Upper lobe of left lung (tissue), 6 donors: ENCODE measurements at places on chromosomes 2 and 18. TPM values are rescaled to one million over a fixed set of nuclear protein-coding genes. Genes with fewer than 3 reads are reported as not detected.

DNA sequence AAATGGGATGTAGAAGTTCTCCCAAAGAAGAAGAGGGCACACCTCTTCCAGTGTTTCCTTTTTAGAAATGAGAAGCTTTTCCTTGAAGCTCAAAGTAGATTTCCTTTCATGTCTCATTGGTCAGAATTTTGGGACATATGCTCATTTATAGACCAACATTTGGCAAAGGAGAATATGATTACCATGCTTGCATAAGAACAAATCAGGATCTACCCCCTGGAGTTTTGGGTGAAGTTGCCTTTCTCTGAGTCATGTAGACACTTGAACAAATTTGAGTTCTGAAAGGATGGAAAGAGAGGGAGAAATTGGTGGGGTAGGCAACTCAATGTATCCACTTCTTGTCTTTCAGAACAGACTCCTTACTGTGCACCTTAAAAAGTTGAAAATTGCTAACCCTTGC is 409.0 kb downstream of the SLC4A3 start:
- H3K27me3 ChIP-seq, result no peaks in the 10 kb centered on the region
- H3K4me1 ChIP-seq, result no peaks in the 10 kb centered on the region
- DNase-seq, result no peak
- H3K4me3 ChIP-seq, result no peak overlapping the region
- H3K36me3 ChIP-seq, result no peaks in the 10 kb centered on the region

DNA sequence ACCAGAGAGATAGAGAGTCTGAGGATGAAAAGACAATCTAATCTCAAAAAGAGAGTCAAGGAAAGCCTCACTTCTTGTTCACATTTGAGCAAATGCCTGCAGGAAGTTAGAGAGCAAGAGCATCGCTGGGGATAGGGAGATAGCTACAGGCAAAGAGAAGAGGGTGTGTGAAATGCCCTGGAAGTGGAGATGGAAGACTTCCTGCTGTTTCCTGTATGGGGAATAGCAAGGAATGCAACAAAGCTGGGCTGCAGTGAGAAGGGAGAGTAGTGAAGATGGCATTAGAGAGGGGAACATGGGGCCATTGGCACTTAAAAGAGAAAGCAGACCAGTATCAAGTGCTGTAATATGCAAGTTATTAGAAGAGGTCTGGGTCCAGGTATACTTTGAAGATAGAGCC is 488.6 kb downstream of the METTL4 start:
- no peak for DNase-seq
- H3K4me1 ChIP-seq, result no peaks in the 10 kb centered on the region
- no peaks in the 10 kb centered on the region for H3K36me3 ChIP-seq
- no peak overlapping the region for H3K27ac ChIP-seq
- H3K27me3 ChIP-seq, result no peaks in the 10 kb centered on the region
- no peak overlapping the region for H3K4me3 ChIP-seq

The CCL20 gene
- total RNA-seq, result 8.5 TPM

- H3K4me1 ChIP-seq, result no peaks in the 10 kb centered on the region
- H3K4me3 ChIP-seq, result no peak overlapping the region
- H3K27ac ChIP-seq, result no peak overlapping the region
- H3K36me3 ChIP-seq, result no peaks in the 10 kb centered on the region
- no peak for DNase-seq
Measured at GRCh38 chr18:35749701-35750100, 168.2 kb downstream of the GALNT1 start.

DNA sequence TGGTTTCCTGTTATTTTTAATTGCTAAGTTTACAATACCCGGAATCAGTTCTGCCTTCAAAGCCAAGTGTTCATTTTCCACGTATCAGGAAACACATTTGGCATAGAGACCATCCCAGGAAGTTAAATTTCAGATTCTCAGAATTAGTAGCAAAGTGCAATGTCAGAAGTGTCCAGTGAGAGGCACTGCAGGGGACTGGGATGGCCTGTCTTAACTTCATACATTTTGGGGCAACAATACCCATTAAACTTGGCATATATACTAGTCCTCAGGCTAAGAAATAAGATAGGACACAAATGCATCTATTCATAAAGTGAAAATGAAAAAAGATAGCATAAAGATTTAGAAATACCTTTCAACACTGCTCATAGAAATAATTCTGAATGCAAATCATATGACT is 1.5 kb upstream of the IL1RL2 start:
- H3K36me3 ChIP-seq, result no peaks in the 10 kb centered on the region
- H3K27ac ChIP-seq, result no peak overlapping the region
- no peaks in the 10 kb centered on the region for H3K27me3 ChIP-seq

- no peak overlapping the region for H3K4me3 ChIP-seq
- H3K27ac ChIP-seq, result no peak overlapping the region
- no peaks in the 10 kb centered on the region for H3K27me3 ChIP-seq
- DNase-seq, result no peak
- no peaks in the 10 kb centered on the region for H3K36me3 ChIP-seq
Measured at GRCh38 chr2:176461098-176461808, 192.0 kb downstream of the MTX2 start.

DNA sequence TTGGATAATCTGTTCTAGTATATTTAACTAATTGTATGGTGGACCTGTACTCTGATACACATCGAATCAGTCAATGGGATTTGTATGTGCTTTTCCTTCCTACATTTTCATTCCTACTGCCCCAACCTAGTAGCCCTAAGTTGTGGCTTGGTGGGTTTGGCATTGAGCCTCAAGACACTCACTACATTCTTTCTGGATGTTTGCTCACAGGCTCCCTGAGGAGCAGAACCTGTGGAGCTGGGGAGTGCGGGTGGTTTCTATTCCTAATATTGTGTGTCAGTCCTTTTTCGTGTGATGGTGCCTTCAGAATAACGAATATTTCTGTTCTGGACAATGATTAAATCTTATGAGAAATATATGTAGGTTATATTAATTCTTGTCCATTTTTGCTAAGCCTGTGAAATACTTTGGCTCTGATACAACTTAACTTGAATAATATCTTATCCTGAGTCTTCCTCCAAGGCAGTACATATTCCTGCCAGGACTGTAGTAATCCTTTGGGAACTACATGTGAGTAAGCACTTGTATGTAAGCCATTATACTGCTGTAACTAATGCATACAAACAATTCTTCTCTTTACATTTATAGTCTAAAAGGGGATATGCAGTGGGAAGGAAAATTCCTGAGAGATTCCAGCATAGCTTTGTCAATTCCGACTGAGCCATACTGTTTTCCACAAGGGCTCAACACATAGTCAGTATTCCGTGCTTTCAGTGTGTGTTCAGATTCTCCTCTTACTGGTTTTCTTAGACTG is 150.6 kb downstream of the AGPS start:
- no peaks in the 10 kb centered on the region for H3K27me3 ChIP-seq
- no peak overlapping the region for H3K27ac ChIP-seq
- H3K4me3 ChIP-seq, result no peak overlapping the region
- no peak for DNase-seq
- no peaks in the 10 kb centered on the region for H3K4me1 ChIP-seq
- no peaks in the 10 kb centered on the region for H3K36me3 ChIP-seq

The ELAC1 gene
- total RNA-seq, result 9.9 TPM

DNA sequence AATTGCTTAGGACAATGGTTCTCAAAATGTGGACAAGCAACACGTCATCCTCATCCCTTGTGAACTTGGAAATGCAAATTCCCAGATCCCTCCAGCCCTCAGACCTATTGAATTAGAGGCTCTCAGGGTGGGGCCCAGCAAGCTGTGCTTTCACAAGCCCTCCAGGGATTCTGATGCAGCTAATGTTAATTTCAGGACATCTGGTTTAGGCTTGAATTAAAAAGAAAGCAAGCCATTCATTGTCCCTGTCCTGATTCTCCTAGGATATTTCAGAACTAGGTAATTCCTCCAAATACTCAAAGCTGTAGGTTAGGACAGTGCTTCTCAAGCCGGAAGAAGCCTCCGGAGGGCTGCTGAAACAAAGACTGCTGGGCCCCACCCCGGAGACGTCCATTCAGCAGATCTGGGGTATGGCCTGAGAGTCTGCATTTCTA is 26.0 kb upstream of the GLI2 start:
- no peak for DNase-seq
- H3K27ac ChIP-seq, result no peak overlapping the region
- H3K36me3 ChIP-seq, result no peaks in the 10 kb centered on the region
- no peak overlapping the region for H3K4me3 ChIP-seq
- no peaks in the 10 kb centered on the region for H3K4me1 ChIP-seq

- H3K4me3 ChIP-seq, result no peak overlapping the region
- peak overlapping the region; percentile 73 for H3K27ac ChIP-seq
- H3K4me1 ChIP-seq, result peaks cover 47% of the 10 kb centered on the region
- no peaks in the 10 kb centered on the region for H3K36me3 ChIP-seq
- no peak for DNase-seq
Measured at GRCh38 chr2:98504381-98505109, 59.9 kb downstream of the INPP4A start.

The SCYGR2 gene
- not detected for total RNA-seq

The SCN9A gene
- total RNA-seq, result 8.5 TPM

- H3K4me1 ChIP-seq, result peaks cover 10% of the 10 kb centered on the region
- peak; percentile 79 for DNase-seq
- H3K4me3 ChIP-seq, result no peak overlapping the region
- H3K36me3 ChIP-seq, result no peaks in the 10 kb centered on the region
- peaks cover 14% of the 10 kb centered on the region for H3K27me3 ChIP-seq
Measured at GRCh38 chr18:32769586-32770053, 3.2 kb downstream of the KLHL14 start.

GRCh38 chr2:102509749-102510148 is 36.7 kb downstream of the SLC9A4 start:
- no peak overlapping the region for H3K4me3 ChIP-seq
- H3K36me3 ChIP-seq, result no peaks in the 10 kb centered on the region
- H3K27me3 ChIP-seq, result no peaks in the 10 kb centered on the region
- no peak overlapping the region for H3K27ac ChIP-seq

The ACVR1 gene
- 29.3 TPM for total RNA-seq

The CREG2 gene
- not detected for total RNA-seq

The FTCDNL1 gene
- total RNA-seq, result 3.1 TPM

DNA sequence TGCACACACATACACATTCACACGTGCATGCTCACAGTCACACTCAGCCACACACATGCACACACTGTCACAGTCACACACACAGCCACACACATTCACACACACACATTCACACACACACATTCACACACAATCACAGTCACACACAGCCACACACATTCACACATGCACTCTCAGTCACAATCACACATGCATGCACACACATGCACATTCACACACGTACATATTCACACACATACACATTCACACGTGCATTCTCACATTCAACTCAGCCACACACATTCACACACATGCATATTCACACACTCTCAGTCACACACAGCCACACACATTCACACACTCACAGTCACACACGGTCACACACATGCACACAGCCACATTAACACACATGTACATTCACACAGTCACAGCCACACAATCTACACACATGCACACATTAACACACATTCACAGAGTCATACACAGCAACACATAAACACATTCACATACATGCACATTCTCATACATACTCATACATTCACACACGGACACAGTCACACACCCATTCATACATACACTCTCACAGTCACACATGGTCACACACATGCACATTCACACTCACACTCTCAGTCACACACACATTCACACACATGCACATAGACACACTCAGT is 239.8 kb downstream of the EIPR1 start:
- H3K27me3 ChIP-seq, result no peaks in the 10 kb centered on the region
- H3K4me3 ChIP-seq, result no peak overlapping the region
- H3K4me1 ChIP-seq, result no peaks in the 10 kb centered on the region
- H3K27ac ChIP-seq, result no peak overlapping the region
- DNase-seq, result no peak
- no peaks in the 10 kb centered on the region for H3K36me3 ChIP-seq

The ASAP2 gene
- total RNA-seq, result 23.0 TPM

DNA sequence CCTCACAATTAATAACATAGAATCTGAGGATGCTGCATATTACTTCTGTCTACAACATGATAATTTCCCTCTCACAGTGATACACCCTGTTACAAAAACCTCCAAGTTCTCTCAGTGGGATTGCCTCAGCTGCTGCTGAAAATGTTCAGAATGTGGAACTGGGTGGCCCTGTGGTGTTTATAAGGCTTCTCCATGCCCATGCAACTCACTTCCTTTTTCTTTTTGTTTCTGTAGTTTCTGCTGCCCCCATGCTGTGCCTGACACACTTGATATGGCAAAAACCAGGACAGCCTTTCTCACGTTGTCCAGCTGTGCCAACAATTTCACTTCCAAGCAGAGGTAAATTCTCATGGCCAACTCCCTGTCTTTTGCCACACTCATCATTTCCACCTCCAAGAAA is 206.2 kb downstream of the RPIA start:
- no peak for DNase-seq
- H3K36me3 ChIP-seq, result no peaks in the 10 kb centered on the region
- no peak overlapping the region for H3K4me3 ChIP-seq
- H3K4me1 ChIP-seq, result no peaks in the 10 kb centered on the region
- H3K27me3 ChIP-seq, result no peaks in the 10 kb centered on the region

DNA sequence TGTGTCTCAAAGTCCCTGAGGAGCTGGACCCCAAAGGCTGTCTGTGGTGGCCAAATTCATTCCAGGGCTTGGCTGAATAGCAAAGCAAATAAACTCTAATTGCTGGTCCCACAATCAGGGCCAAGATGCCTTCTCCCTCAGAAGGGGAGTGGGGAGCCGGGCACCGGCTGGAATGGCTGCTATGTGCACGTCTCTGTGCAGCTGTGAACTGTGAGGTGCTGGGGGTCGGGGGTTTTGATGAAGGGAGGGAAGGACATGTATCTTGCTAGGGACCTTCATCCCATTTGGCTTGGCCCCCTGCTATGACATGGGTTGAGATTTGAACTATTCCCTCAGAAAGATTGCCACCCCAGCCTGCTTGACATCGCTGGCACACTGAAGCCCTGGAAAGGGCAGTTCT is 60.4 kb downstream of the CIB4 start:
- H3K27ac ChIP-seq, result no peak overlapping the region
- no peaks in the 10 kb centered on the region for H3K27me3 ChIP-seq
- DNase-seq, result no peak
- H3K36me3 ChIP-seq, result no peaks in the 10 kb centered on the region
- no peaks in the 10 kb centered on the region for H3K4me1 ChIP-seq

The MEX3C gene
- 30.7 TPM for total RNA-seq

The CPLX4 gene
- total RNA-seq, result not detected

DNA sequence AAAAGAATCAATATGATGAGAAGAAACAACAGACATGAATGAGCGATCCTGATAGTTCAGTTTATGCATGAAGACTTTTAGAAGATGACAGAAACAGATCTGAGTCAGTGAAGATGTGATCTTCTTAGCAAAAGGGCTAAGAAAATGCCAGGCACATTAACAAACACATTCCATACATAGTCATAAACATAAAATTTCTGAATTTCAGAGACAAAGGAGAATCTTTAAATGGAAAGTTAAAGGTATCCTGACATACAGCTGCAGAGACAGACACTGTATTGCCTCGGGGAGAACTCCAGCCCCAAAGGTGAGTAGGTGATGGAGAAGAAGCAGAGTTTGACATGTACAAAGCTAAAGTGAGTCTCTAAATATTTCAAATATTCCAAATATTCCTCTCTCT is 40.6 kb upstream of the FN1 start:
- no peak for DNase-seq
- no peak overlapping the region for H3K4me3 ChIP-seq

The ITSN2 gene
- total RNA-seq, result 94.1 TPM

The GALNT5 gene
- total RNA-seq, result 33.9 TPM

- no peaks in the 10 kb centered on the region for H3K36me3 ChIP-seq
- no peaks in the 10 kb centered on the region for H3K27me3 ChIP-seq
- no peak overlapping the region for H3K4me3 ChIP-seq
- H3K4me1 ChIP-seq, result no peaks in the 10 kb centered on the region
- no peak for DNase-seq
Measured at GRCh38 chr18:10928772-10929373, 220.5 kb downstream of the PIEZO2 start.

GRCh38 chr18:78126536-78126935 is 853.1 kb upstream of the SALL3 start:
- no peaks in the 10 kb centered on the region for H3K27me3 ChIP-seq
- H3K4me3 ChIP-seq, result no peak overlapping the region
- DNase-seq, result no peak
- no peaks in the 10 kb centered on the region for H3K36me3 ChIP-seq
- no peaks in the 10 kb centered on the region for H3K4me1 ChIP-seq
- no peak overlapping the region for H3K27ac ChIP-seq
